ENCODE measurements at places on chromosomes 7 and 10. TPM values are rescaled to one million over a fixed set of nuclear protein-coding genes. Genes with fewer than 3 reads are reported as not detected.

The C7orf57 gene
- 0.76 TPM for total RNA-seq

The ZP3 gene
- not detected for total RNA-seq

DNA sequence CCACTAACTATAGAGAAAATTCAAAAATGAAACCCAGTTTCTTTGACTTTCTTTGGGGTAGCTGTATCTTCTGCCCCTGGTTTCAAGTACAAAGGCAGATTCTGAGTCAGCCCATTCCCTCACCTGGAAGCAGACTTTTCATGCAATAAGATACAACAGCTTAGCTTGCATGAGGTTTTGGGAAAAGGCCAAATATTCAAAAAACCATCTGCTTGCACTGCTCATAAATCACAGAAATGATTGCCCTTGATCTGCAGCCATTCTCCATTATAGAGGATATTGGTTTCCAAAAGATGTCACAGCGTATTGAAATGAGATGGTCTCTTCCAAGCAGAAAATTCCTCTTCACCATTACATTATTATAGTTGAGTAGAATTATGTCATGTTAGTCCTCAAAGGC lies 354.0 kb downstream of the PHF14 start:
- DNase-seq: no peak

- no peak for DNase-seq
Observed at GRCh38 chr10:76017026-76017732, 585.8 kb downstream of the LRMDA start.

DNA sequence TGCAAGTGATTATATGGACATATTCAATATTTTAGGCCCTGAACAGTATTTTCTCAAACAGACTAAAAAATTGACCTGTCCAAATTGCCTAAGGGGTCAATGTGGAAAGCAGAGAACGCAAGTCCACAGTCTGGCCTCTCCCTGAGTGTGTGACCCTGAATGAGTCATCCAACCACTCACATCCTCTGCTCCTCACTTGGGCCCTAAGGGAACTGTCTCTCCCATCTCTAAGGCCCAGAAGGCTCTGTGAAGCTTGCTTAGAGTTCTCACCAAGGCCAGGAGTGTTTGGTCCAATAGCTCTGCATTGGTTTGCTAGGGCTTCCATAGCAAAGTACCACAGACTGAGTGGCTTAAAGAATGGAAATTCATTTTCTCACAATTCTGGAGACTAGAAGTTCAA lies 155.1 kb downstream of the LSM5 start:
- no peak for DNase-seq

- DNase-seq: no peak
Observed at GRCh38 chr7:76316984-76317781, 14.7 kb downstream of the HSPB1 start.

DNA sequence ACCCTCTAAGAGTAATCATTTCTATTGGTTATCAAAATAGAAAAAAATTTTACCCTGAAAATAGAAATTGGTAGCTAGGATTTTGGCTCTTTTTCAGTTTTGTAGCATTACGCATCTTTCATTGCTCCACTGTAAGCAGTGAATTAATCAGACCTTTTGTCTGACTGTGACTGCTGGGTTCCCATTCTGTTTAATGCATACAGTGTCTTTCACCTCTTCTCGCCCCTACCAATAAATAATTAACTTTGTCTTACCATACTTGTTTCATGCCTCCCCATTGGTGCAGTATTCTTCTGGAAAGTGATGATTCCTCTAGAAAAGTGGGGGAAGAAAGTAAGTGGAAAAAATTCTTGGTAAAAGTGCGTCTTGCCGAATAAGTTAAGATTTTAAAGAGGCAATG lies 73.2 kb downstream of the AP3M1 start:
- DNase-seq: no peak

The VIPR2 gene
- 9.8 TPM for total RNA-seq

The UNC5B gene
- 5.3 TPM for total RNA-seq

The COL1A2 gene
- total RNA-seq: 231 TPM

DNA sequence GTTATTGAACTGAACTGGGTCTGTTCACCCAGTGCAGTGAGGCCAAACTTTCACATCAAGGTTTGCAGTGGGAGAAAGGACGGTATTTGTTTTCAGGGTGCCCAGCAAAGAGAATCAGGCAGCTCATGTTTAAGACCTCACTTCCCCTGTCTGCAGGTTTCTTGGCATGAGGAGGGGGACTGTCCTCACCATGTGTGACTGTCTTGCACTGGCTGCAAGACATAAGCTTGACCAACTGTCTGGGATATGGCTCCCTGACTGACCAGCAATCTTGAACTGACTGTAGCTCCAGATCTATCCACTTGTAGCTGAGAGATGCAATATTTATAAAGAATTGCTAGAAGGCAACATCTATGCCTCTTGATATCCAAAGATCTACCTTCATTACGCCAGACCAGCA lies 39.9 kb downstream of the RAMP3 start:
- no peak for DNase-seq

DNA sequence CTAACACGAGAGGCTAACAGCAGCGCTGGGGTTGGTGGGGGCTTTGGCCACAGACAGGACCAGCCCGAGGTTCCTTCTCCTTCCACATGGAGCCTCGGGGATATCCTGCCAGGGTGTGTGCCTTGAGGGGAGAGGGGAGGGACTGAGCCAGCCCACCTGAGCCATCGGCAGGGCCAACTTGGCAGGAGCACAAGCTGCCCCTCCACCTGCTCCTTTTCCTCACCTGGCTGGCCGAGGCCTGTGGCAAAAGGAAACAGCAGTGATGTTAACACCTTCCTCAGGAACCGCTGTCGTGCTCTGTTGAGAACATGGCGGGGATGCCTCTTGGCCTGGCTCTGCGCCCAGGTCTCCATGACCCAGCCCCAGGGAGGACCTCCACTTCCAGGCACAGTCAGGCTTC lies 255.1 kb upstream of the PPP2R2D start:
- no peak for DNase-seq

- DNase-seq: no peak
Observed at GRCh38 chr10:71666639-71667386, 52.8 kb downstream of the C10orf105 start.

DNA sequence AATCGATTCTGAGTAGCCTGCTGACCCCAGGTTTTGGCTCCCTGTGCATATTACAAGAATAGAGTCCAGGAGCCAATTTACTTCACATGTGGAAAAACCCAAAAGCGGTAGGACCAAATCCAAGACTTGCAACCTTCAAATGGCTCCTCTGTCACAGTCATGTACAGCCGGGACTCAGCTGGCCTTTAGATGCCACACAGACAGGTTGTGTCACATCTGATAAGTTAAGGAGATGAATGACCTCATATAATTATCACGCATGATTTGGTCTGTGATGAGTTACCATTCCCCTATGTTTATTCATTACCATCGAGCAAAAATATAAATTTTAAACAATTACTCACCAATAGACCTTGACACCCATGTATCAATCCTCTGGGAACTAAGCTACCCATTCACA lies 14.2 kb downstream of the CACNA2D1 start:
- DNase-seq: no peak

DNA sequence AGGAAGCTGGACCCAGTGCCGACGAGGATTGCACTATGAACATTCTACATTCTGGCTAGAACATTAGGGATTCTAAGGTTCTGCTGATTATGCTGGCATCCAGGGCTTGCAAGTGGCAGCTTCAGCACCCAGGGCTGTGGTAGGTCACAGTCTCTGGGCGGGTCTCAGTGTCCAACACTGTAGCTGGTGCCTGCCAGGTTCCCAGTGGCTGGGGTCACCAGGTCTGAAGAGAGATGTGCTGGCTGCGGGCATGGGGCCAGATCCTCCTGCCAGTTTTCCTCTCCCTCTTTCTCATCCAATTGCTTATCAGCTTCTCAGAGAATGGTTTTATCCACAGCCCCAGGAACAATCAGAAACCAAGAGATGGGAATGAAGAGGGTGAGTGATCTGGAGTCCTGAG lies at the start of gene PTTG1IP2:
Gene PTTG1IP2 (plus strand): TSS at position 86 of the 400 bp plus-strand sequence. CDS start 148 bp downstream, at position 234.
- no peak for DNase-seq

DNA sequence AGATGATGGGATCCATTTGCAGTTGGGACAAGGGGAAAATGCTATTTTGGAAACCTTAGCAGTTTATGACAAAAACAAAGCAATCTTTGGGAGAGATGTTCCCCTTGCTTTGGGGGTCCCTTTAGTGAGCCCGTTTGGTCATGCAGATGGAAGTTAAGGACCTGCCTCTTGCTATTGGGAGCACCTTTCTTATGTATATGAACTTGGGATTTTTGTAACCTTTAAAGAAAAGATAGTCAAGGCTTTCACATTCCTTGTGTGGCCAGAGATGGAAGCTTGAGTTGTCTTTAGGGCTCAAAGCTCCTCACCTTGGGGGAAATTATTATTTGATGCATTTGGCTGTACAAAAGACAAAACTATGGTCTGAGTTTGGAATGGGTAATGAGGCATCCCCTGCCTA lies 179.0 kb upstream of the PLPP4 start:
- no peak for DNase-seq

GRCh38 chr10:48526846-48527505 lies 77.9 kb downstream of the ARHGAP22 start:
- no peak for DNase-seq

DNA sequence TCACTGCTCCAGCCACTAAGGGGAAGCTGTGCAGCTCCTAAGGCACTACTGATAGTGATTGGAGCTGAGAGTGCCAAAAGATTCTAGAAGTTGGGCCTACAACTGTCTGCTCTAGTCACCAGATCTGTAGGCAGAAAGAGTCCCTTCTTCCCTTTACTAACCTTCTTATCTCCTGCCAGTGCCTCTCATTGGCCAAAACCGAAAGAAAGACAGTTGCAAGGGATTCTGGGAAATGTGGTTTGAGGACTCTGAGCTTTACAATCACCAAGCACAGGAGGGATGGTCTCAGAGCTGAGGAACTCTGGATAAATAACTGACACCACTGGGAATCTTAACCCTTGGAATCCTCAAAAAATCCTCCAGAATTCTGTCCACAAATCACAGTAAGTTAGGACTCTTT lies 615.8 kb downstream of the CCSER2 start:
- DNase-seq: no peak
